ENCODE measurements at places on chromosomes 2 and 18.

DNA sequence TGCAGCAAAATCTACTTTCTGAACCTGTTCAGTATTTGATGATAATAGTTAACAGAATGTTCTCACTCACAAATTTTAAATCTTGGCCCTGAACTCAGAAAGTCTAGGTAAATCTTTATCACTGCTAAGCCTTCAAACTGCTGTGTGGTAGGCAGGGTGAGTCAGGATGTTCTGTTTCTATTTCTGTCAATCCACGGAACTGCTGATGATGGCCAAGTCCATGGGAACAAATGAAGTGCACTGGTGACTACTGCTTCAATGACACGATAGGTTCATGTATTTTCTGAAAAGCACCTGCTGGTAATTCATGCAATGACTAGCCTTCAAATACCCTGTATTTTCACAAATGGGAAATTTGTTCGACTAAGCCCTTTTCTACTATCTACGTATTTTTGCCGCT, 14.2 kb downstream of the NIFK start:
- H3K36me3 ChIP-seq, result no peaks in the 10 kb centered on the region
- no peak overlapping the region for H3K27ac ChIP-seq
- no peaks in the 10 kb centered on the region for H3K27me3 ChIP-seq
- H3K4me3 ChIP-seq, result no peak overlapping the region

- H3K27me3 ChIP-seq, result no peaks in the 10 kb centered on the region
- H3K4me1 ChIP-seq, result peaks cover 31% of the 10 kb centered on the region
- peak overlapping the region; percentile 43 for H3K27ac ChIP-seq
- DNase-seq, result no peak
- H3K36me3 ChIP-seq, result no peaks in the 10 kb centered on the region
- no peak overlapping the region for H3K4me3 ChIP-seq
These were observed 193.8 kb upstream of the ARL4C start for GRCh38 chr2:234690569-234691213.

GRCh38 chr2:8981876-8982275, 21.6 kb downstream of the MBOAT2 start:
- H3K4me3 ChIP-seq, result no peak overlapping the region
- H3K27me3 ChIP-seq, result no peaks in the 10 kb centered on the region
- DNase-seq, result no peak
- H3K36me3 ChIP-seq, result no peaks in the 10 kb centered on the region
- no peak overlapping the region for H3K27ac ChIP-seq

GRCh38 chr2:237490009-237490711, 3.1 kb downstream of the MLPH start:
- H3K36me3 ChIP-seq, result peaks cover 18% of the 10 kb centered on the region
- peaks cover 8% of the 10 kb centered on the region for H3K4me1 ChIP-seq
- no peak overlapping the region for H3K27ac ChIP-seq
- H3K27me3 ChIP-seq, result no peaks in the 10 kb centered on the region
- no peak overlapping the region for H3K4me3 ChIP-seq

DNA sequence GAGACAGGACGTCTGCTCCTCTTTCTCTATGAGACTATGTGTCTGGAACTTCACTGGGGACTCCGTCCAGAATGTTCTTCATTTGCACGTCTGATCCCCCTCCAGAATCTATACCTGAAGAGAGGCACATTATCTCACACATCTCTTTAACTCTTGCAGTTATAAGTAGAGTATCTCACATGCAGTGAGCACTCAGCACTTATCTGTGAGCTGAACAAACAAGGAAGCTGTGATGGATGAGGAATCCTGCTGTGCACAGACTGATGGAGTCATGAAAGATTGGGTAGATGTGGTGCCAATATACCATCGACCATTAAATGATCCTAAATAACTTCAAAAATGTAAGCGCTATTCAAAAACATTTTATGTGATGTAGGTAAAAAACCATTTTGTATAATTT, 888.3 kb upstream of the CELF4 start:
- H3K27me3 ChIP-seq, result no peaks in the 10 kb centered on the region
- no peak overlapping the region for H3K27ac ChIP-seq
- H3K4me1 ChIP-seq, result no peaks in the 10 kb centered on the region
- no peak overlapping the region for H3K4me3 ChIP-seq
- no peak for DNase-seq
- no peaks in the 10 kb centered on the region for H3K36me3 ChIP-seq

- no peak for DNase-seq
- no peak overlapping the region for H3K27ac ChIP-seq
- no peaks in the 10 kb centered on the region for H3K27me3 ChIP-seq
- H3K36me3 ChIP-seq, result no peaks in the 10 kb centered on the region
- H3K4me1 ChIP-seq, result no peaks in the 10 kb centered on the region
These were observed 143.9 kb downstream of the ZBTB7C start for GRCh38 chr18:48265328-48265727.

GRCh38 chr2:176085120-176085788, 1.5 kb upstream of the EVX2 start:
- no peak overlapping the region for H3K27ac ChIP-seq
- H3K4me3 ChIP-seq, result no peak overlapping the region
- peaks cover 13% of the 10 kb centered on the region for H3K4me1 ChIP-seq
- no peaks in the 10 kb centered on the region for H3K36me3 ChIP-seq
- peaks cover 25% of the 10 kb centered on the region for H3K27me3 ChIP-seq
- no peak for DNase-seq

DNA sequence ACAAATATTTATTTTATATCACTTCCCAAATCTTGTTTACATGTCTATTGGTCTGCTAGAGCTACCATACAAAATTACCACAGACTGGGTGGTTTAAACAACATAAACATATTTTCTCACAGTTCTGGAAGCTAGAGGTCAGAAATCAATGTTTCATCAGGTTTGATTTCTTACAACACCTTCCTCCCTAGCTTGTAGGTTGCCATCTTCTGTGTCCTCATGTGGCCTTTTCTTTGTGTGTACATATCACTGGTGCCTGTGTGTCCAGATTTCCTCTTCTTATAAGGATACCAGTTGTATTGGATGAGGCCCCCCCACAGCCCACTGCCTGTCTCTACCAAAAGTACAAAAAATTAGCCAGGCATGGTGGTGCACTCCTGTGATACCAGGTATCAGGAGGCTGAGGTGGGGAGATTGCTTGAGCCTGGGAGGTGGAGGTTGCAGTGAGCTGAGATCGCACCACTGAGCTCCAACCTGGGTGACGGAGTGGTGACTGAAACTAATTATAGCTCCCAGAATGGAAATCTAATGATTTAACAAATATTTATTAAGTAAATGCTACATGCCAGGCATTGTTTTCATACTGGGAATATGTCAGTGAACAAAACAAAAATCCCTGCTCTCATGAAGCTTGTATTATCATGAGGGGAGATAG, 13.6 kb downstream of the EML4 start:
- H3K27me3 ChIP-seq, result no peaks in the 10 kb centered on the region
- no peak for DNase-seq
- peak overlapping the region; percentile 75 for H3K27ac ChIP-seq
- no peaks in the 10 kb centered on the region for H3K36me3 ChIP-seq
- H3K4me3 ChIP-seq, result no peak overlapping the region

GRCh38 chr18:9380621-9381395, 46.2 kb downstream of the TWSG1 start:
- no peak for DNase-seq
- H3K4me1 ChIP-seq, result no peaks in the 10 kb centered on the region
- no peaks in the 10 kb centered on the region for H3K27me3 ChIP-seq
- H3K4me3 ChIP-seq, result no peak overlapping the region
- H3K27ac ChIP-seq, result no peak overlapping the region

DNA sequence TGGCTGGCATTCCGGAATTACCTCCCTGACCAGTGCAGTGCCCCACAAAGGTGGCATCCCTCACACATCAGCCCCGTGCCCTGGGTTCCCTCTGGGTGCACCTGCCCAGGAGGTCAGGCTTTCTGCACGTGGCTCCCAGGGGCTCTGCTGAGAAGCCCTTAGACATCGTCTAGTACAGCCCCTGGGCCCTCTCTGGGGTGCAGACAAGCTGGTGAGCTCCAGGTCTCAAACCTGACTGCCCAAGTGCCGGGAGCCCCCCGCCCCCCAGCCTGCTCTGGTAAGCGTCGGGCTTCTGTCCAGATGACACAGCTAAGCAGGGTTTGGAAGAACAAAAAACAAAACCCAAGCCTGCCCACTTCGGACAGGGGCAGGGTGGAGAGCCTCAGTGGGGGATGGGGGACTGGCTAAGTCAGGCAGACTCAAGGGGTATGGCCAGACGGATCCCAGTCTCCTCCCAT, 20.2 kb downstream of the TWIST2 start:
- no peaks in the 10 kb centered on the region for H3K36me3 ChIP-seq
- no peak overlapping the region for H3K27ac ChIP-seq
- no peaks in the 10 kb centered on the region for H3K4me1 ChIP-seq
- H3K4me3 ChIP-seq, result no peak overlapping the region
- H3K27me3 ChIP-seq, result no peaks in the 10 kb centered on the region

GRCh38 chr18:39272230-39272629, 1706.6 kb upstream of the CELF4 start:
- H3K4me3 ChIP-seq, result no peak overlapping the region
- no peaks in the 10 kb centered on the region for H3K4me1 ChIP-seq
- no peaks in the 10 kb centered on the region for H3K36me3 ChIP-seq
- DNase-seq, result no peak
- no peak overlapping the region for H3K27ac ChIP-seq
- H3K27me3 ChIP-seq, result no peaks in the 10 kb centered on the region

DNA sequence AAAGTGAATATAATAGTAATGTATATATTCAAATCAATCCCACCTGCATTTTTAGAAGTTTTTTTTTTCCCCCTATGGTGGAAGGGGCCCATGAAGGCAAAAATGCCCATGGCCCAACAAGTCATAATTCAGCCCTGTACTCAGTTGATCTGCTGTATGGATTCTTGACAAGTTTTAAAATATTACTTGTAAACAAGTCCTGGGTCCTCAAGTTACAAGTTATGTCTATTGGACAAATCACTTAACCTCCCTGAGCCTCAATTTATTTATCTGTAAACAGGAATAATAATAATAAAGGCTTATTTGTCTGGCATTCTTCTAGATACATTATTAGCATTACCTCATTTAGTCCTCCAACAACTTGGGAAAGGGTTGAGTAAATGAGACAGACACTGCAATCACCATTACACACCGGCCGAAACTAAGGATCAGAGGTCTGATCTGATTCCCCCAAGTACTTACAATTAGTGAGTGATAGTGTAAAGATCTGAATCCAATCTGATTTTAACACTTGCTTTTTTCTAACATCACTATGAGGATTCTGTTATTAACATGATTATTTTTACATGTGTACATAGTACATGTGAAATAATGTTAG, 66.1 kb downstream of the PDE1A start:
- no peaks in the 10 kb centered on the region for H3K36me3 ChIP-seq
- no peaks in the 10 kb centered on the region for H3K4me1 ChIP-seq
- no peak overlapping the region for H3K4me3 ChIP-seq
- no peaks in the 10 kb centered on the region for H3K27me3 ChIP-seq
- no peak for DNase-seq
- H3K27ac ChIP-seq, result no peak overlapping the region

DNA sequence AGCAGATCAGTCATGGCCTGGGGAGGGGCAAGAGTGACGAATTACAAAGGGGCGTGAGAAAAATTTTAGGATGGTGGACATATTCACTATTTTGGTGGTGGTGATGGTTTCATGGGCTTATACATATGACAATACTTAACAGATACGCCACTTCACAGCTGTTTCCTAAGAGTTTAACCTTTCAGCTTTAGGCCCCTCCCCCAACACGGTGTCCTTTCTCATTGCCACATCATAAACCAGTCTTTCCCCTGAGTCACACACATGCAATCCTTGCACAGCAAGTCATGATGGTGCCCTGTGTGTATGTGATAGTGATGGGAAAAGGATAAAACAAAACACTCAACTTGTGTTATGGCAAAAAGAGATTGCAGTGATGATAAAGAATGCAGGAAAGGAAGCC, 47.6 kb upstream of the IL1R1 start:
- H3K4me3 ChIP-seq, result no peak overlapping the region
- no peaks in the 10 kb centered on the region for H3K36me3 ChIP-seq
- peaks cover 8% of the 10 kb centered on the region for H3K4me1 ChIP-seq
- no peak overlapping the region for H3K27ac ChIP-seq
- H3K27me3 ChIP-seq, result no peaks in the 10 kb centered on the region

GRCh38 chr2:201931951-201932350, 101.7 kb upstream of the FZD7 start:
- DNase-seq, result no peak
- H3K27ac ChIP-seq, result no peak overlapping the region
- H3K36me3 ChIP-seq, result no peaks in the 10 kb centered on the region
- H3K4me1 ChIP-seq, result no peaks in the 10 kb centered on the region
- no peak overlapping the region for H3K4me3 ChIP-seq
- no peaks in the 10 kb centered on the region for H3K27me3 ChIP-seq

DNA sequence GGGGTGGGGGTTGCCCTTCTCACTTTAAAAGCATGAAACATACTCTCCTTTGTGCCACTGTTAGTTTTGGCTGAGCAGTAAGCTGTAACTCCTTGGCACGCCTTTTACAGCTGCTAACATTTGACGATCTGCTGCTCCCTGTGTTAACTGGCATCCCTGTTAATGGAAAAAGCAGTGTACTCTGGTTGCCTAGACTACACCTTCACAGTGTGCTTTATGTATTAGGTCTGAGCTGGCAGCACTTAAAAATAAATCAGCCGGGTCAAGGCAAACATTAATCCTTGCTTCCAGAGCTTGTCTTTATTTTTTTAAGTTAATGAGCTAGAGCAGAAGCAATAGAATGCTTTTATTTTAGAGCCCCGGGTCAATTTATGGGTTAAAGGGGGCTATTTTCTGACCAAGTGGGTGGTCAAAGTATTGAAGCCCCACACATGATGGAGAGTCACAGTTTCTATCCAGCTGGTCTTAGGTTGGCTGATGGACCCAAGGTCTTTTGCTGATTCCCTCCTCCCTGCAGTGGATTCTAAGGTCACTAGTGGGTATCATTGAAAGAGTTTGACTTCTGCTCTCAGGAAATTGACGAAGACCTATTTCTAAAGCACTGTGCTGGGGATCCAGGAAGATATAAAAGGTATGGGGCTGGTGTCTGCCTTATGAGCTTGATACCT, 54.5 kb downstream of the CFAP221 start:
- H3K27me3 ChIP-seq, result no peaks in the 10 kb centered on the region
- H3K27ac ChIP-seq, result no peak overlapping the region
- DNase-seq, result no peak

DNA sequence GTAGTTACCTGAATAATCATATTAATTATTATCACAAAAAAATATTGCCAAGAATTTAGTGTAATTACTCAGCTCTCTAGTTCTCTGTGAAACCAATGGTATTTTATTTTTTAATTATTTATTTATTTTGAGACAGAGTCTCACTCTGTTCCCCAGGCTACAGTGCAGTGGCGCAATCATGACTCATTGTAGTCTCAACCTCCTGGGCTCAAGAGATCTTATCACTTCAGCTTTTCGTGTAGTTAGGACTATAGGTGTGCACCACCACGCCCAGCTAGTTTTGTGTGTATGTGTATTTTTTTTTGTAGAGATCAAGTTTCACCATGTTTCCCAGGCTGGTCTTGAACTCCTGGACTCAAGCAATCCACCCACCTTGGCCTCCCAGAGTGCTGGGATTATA, 440.4 kb upstream of the CDH20 start:
- no peak overlapping the region for H3K4me3 ChIP-seq
- no peaks in the 10 kb centered on the region for H3K36me3 ChIP-seq
- no peaks in the 10 kb centered on the region for H3K27me3 ChIP-seq
- DNase-seq, result no peak
- H3K27ac ChIP-seq, result no peak overlapping the region

- DNase-seq, result no peak
- H3K36me3 ChIP-seq, result no peaks in the 10 kb centered on the region
- H3K27ac ChIP-seq, result no peak overlapping the region
These were observed 29.0 kb upstream of the MAL start for GRCh38 chr2:94996305-94997100.

GRCh38 chr2:233346930-233347329, 7.4 kb upstream of the DGKD start:
- H3K27me3 ChIP-seq, result no peaks in the 10 kb centered on the region
- no peaks in the 10 kb centered on the region for H3K36me3 ChIP-seq
- DNase-seq, result no peak
- peaks cover 39% of the 10 kb centered on the region for H3K4me1 ChIP-seq
